ENCODE measurements at places on chromosomes 11 and 22.

DNA sequence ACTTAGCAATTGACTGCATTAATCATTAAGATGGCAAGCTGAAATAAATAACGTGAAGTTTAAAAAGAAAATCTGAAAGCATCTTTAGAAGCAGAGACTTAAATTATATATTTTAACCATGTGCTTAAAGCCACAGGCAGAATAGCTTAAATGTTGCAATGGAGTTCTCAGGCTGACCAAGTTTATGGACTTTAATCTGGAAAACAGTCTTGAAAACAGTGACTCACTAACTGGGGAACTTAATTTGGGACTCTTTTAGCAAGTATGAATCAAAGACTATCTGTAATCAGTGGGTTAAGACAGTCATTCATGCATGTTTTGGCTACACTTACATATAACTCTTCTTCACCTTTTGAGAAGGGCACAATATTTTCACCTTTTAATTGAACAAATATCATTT lies 12.6 kb upstream of the GLYATL1 start:
- DNase-seq = no peak

GRCh38 chr22:44160421-44160820 lies 20.3 kb upstream of the PARVG start:
- DNase-seq = no peak

DNA sequence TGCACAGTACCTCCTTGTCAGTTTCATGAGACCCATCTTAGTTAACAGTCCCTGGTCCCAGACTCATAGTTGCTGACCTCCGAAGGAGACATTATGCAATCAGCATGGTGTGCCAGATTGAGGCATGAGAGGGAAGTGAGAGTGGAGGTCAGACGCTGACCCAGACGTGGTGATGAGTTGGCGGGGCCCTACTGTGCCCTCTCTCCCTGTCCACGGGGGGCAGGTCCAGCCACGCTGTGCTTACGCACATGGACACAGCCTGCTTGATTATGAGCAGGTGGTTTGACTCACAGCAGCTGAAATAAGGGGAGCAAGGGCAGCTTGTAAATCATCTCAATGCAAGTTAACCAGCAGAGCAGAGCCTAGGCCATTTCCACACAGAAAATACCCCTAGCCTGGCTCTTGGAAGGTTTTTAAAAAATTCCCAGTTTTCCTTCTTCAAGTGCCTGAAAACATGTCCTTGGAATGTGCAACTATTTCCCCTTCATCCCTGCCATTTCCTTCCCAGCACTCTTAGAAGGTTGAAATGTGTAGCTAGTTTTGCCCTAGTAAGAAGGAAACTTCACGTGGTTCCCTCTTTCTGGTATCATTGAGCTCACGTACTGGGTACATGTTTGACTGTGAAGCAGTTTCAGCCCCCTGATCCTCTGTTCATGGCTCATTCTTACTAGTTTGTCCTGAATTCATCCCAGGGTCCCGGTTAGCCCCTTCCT lies 122.6 kb upstream of the SORL1-AS1 start:
- DNase-seq = no peak

GRCh38 chr11:93850594-93851018 lies at the start of gene VSTM5:
Gene VSTM5 (minus strand): TSS chr11:93850618. CDS start chr11:93850502, 116 bp downstream.
- DNase-seq = no peak

DNA sequence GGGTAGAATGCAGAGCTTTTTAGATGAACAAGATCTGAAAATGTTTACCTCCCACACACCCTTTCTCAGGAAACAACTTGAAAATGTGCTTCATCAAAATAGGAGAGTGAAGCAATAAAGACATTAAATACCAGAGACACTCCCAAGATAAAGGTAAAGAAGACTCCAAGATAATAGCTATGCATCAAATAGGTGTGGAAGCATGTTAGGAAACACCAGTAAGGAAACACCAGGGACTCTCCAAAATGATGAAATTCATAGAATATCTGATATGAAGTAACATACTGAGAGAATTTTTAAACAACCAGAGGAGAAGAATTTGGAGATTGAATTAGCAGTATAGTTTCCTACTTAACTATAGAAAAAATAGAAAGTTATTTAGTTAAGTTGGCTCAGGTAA lies 57.0 kb downstream of the OR10A6 start:
- no peak for DNase-seq

DNA sequence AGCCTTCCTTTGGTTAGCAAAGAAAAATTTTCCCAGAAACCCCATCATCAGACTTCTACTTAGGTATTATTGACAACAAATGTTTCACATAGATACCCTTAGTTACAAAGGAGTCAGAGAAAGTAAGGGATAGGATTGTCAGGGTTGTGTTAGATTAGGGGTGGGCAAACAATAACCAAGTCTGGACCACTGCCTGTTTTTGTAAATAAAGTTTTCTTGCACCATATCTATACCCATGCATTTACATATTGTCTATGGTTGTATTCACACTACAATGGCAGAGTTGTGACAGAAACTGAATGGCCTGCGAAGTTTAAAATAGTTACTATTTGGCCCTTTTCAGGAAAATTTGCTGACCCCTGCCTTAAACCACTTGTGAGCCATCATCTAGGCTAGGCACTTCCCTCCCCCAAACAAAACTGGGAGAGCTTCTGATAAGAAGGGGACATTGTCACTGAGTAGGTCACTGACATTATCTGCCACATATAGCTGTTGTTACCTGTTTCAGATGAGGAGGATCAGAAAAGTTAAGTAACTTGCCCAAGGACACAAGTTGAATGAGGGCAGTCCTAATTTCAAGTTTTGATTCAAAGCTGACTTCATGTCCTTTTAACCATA lies 40.7 kb upstream of the TMEM135 start:
- no peak for DNase-seq

GRCh38 chr11:69523453-69523852 lies 42.0 kb downstream of the LINC01488 start:
- DNase-seq = no peak

DNA sequence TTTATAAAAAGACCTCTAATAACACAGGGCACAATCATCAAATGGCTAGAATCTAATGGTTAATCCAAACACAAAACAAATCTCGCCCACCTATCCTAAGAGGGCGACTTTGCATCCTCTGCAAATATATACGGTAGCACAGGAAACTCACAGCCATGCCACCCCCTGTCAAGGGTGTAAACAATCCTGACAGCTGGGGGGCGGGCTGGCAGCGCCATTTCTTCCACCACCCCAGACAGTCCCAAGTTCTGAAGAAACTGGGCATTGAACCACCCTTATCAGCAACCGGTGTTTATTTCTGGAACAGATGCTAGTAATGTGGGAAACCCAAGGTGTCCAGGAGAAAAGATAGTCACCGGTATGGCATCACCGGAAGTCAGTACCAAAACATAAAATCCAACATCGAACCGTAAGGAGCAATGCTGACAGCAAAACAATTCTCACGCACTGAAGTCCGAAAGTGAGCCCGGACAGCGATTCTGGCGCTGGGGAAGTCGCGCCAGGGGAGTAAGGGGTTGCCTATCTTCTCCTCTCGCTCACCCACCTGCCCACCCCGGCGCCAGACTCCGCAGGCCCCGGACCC lies 825 bp downstream of the FBXO3 start:
- DNase-seq = no peak

DNA sequence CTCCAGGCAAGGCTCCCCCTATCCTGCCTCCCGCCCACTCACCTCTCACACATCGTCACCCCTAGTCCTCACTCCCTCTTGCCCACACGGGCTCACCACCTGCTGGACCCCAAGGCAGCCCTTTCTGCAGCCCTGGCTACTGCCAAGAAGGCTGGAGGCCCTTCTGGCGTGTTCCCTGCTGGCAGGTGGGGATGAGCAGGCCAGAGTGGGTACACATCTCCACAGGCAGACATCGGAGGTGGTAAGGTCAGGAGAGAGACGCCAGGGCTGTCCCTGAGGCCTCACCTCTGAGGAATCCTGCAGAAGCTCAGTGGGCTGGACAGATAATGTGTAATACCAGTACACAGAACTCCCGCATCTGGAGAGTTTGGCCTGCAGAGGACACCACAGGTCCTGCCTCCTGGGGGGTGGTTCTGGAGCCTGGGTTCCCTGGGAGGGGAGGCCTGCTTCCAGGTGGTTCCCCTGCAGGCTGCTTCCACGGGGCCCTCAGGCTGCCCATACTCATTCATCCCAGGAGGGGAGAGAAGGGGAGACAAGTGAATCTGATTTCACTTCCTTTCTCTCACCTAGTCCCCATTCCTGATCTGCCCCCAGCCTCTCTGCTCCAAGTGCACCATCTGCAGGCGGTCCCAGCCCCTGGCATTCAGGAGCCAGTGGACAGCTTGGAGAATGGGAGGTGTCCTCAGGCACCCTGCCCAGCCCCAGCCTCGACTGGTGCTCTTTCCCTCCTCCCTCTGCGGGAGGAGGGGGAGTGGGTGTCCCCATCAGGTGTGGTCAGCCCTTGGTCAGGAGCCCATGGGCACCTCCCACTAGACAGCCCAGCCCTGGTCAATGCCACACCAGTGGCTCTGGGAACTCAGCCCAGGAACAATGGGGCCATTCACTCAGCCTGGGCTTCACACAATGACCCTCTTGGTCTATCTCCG lies 6.1 kb upstream of the CHST1 start:
- DNase-seq = no peak

DNA sequence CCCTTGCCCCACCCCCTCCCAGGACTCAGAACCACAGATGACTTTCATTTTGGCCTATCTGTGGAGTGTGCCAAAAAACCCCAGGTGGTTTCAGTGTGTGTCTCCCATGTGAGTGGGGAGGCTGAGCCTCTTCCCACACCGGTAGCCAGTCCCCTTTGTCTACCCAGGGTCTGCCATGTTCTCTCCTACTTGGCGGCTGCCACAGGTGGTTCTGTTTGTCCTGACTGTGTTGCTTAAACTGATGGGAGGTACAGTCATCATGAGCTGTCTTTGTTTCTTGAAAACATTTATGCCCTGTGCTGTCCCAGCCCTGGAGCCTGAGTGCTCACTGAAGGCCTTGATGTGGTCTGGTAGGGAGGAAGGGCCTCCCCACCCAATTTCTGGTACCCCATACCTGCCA lies 39.7 kb upstream of the SUSD2 start:
- DNase-seq = no peak

DNA sequence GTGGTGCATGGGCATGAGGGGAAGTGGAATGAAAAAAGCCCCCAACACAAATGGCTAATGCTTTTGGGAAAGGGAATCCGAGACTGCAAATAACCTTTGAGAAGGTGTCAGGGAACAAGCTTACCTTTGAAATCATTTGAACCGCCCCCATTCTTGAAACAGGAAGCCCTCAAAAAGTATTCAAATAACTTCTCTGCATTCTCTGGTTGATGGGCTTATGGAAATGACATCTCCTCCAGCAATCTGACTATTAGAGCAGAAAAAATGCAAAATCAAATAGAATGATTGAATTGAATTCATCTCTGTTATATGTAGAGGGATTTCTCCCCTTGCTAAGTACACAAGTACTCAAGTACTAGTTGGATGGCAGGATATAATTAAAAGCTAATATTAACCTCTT lies 409.9 kb downstream of the TMEM135 start:
- DNase-seq = no peak

DNA sequence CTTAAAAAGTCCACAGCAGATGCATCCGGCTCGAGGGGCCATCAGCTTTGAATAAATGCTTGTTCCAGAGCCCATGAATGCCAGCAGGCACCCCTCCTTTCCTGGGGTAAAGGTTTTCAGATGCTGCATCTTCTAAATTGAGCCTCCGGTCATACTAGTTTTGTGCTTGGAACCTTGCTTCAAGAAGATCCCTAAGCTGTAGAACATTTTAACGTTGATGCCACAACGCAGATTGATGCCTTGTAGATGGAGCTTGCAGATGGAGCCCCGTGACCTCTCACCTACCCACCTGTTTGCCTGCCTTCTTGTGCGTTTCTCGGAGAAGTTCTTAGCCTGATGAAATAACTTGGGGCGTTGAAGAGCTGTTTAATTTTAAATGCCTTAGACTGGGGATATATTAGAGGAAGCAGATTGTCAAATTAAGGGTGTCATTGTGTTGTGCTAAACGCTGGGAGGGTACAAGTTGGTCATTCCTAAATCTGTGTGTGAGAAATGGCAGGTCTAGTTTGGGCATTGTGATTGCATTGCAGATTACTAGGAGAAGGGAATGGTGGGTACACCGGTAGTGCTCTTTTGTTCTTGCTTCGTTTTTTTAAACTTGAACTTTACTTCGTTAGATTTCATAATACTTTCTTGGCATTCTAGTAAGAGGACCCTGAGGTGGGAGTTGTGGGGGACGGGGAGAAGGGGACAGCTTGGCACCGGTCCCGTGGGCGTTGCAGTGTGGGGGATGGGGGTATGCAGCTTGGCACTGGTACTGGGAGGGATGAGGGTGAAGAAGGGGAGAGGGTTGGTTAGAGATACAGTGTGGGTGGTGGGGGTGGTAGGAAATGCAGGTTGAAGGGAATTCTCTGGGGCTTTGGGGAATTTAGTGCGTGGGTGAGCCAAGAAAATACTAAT lies 1.9 kb downstream of the NEAT1 start:
- no peak for DNase-seq

DNA sequence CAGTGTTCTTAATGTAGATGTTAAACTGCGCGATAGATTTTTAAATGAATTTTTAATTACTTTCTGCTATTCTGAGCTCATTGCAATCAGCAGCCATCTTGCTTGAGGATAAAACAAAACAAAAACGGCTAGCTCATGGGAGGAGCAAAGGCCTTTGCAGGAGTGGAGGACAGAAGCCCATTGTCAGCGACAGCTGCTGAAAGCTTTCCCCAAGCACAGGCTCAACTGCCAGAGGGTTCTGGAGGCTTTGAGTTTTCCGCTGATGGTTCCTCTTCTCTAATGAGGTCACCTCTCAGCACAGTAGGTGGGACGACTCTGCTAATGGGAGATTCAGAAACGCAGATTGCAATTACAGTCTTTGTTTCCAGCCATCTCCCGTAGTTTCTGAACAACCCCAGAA lies 167.1 kb upstream of the TTC12 start:
- no peak for DNase-seq

GRCh38 chr11:102788334-102788995 lies 8.0 kb upstream of the MMP10 start:
- DNase-seq = no peak

DNA sequence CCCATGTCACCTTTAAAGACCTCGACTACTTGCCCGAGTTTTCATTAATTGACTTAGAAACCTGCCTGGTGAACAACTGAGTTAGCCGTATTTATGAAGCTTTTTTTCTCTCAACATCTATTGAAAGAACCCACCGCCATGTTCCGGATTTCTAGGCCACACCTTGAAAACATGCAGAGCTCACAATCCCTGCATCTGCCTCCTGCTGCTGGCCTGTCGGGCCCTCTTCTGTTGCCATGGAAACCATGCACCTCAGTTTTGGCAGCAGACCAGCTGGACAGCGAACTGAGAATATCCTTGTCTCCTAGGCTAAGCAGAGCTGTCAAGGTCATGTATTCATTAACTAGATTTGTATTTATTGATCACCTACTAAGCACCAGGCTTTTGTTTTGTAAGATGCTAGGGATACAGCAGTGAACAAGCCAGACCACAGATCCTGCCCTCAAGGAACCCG lies 4.3 kb upstream of the PATZ1 start:
- no peak for DNase-seq

DNA sequence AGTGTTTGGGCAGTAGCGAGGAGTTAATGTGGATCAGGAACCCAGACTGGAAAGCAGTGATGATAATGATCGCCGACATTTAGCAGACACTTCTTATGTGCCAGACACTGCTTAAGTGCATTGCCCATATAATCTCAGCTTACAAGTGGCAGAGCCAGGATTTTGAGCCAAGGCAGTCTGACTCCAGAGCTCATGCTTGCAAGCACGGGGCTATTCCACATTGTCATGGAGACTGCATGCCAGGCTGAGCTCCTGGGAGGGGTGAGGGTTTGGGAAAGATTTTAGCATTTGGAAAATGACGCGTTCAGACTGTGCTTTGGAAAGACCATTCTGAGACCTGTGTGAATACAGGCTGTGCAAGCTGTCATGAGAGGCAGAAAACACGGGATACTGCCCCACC lies 302.7 kb downstream of the DDX10 start:
- no peak for DNase-seq
